ENCODE measurements at places on chromosomes 6 and 20.

GRCh38 chr6:83511901-83512681 lies at the start of gene PRSS35:
PRSS35 (plus strand) TSS chr6:83512534; CDS start chr6:83523442, 10,908 bp downstream.
- DNase-seq = peak; percentile 87

DNA sequence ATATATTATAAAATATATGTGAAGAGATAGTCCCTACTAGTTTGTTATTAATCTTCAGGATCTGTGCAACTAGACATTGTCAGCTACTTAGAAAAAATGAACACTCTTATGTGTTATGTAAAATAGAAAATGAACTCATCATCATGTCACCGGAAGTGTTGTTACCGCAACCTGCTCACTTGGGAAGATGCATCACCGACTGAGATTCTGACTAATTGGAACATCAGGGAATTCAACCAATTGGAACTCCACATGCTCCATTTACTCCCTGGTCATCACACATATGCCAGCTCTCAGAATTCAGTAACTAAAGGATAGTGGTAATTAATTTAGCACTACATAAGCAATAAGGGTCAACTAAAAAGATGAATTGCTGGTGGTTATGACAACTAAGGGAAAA lies 16.7 kb upstream of the B3GAT2 start:
- no peak for DNase-seq

DNA sequence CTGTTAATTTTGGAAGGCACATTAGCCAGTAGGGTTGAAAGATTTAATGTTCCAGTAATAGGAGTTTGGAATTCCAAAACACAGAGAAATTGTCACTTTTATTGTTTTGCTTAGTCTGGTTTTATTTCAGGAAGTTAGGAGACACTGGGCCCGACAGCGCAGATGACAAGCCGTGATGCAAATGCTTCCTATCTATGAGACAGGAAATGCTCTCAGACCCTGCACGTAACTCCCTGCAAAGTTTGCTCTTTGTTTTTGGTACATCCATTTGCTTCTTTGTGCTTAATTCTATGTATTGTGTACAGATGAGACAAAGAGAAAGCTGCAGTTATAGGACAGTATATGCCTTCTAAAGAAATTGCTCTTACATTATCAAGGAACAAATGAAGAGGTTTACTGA lies 201.6 kb upstream of the SGK1 start:
- no peak for DNase-seq

DNA sequence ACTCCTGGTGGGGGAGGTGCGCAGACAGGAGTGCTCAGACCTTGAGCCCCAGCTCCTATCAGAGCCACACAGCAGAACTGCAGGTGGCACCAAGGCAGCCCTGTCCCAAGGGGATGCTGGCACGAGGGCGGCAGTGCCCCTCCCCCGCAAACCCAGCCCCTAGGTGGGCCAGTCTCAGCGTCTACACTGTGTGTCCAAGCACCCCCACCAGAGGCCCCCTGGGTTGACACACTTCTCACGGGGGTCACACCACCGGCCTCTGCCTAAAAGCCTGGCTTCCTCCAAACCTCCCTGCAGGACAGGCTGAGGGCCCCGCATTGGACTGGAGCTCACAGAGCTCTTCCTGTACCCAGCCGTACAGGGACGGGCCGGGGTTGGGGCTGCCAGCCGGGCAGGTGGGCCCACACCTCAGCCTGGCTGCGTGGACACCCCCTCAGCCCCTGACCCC lies 8.1 kb downstream of the SLC2A4RG start:
- DNase-seq = peak; percentile 22

DNA sequence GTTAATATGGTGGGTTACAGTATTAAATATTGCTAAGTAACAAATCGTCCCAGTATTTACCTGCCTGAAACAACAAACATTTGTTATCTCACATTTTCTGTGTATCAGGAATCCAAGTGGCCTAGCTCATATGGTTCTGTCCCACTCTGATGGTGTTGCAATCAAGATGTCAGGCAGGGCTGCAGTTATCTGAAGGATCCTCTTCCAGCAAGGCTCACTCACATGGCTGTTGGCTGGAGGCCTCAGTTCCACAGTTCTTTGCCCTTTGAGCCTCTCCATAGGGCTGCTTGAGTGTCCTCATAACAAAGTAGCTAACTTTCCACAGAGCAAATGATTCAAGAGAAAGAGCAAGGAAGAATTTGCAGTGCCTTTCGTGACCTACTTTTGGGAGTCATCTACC lies 17.7 kb downstream of the RAB22A start:
- no peak for DNase-seq
